EL (cell line): ENCODE measurements at places on chromosomes 16 and 17.

- DNase-seq: peak; percentile 85
These were observed 569 bp upstream of the RABEP2 start for GRCh38 chr16:28925386-28926228.

- peak; percentile 38 for DNase-seq
These were observed 585 bp downstream of the MLKL start for GRCh38 chr16:74700116-74700437.

GRCh38 chr17:34361478-34362061 is 1.5 kb downstream of the CCL1 start:
- peak; percentile 86 for DNase-seq

- DNase-seq: peak; percentile 29
These were observed 91.4 kb upstream of the CCL2 start for GRCh38 chr17:34163646-34164045.

DNA sequence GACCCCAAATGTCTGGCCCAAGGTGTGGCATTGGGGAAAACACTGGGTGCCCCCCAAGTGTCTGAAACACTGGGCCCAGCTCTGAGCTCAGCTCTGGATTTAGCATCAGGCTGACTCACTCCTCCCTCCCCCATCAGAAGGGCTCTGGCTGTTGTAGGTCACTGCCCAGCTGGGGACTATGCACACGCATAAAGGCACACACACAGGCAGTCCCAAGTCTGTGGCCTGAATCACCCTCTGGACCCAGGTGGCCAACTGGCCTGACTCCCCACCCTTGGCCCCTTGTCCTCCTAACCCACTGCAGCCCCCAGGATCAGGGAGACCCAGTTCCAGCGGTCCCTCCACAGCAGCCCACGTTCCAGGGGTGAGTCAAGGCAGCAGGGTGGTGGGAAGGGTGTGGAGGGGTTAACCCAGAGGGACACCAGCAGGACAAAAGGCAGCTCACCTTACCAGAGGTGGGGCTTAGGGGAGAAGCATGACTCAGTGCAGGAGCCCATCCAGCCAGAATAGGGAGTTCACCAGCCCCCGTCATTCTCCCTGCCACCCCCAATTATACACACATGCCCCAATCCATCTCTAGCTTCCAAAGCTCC is 47.0 kb downstream of the MYO18A start:
- DNase-seq: peak; percentile 83

- DNase-seq: peak; percentile 57
These were observed 11.7 kb upstream of the SLC47A2 start for GRCh38 chr17:19728084-19728495.

GRCh38 chr16:71479420-71479819 is 9.7 kb downstream of the ZNF19 start:
- peak; percentile 18 for DNase-seq

DNA sequence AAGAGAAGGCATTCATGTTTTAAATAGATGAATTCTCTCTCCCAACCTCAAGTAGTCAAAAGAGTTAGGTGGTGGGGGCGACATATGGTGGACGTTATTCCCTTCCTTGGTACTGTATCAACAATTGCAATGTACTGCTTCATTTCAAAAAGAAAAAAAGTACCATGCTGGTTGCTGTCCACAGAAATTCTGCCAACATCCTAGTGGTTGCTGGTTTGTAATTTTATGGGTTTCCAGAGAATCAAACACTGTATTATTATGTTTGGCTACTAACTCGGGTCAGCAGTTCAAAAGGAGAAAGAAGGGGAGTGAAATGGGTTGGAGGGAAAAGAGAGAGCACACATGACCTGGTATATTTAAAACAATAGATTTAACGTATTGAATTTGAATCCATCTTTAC is 61.1 kb upstream of the KCNJ16 start:
- DNase-seq: no peak

DNA sequence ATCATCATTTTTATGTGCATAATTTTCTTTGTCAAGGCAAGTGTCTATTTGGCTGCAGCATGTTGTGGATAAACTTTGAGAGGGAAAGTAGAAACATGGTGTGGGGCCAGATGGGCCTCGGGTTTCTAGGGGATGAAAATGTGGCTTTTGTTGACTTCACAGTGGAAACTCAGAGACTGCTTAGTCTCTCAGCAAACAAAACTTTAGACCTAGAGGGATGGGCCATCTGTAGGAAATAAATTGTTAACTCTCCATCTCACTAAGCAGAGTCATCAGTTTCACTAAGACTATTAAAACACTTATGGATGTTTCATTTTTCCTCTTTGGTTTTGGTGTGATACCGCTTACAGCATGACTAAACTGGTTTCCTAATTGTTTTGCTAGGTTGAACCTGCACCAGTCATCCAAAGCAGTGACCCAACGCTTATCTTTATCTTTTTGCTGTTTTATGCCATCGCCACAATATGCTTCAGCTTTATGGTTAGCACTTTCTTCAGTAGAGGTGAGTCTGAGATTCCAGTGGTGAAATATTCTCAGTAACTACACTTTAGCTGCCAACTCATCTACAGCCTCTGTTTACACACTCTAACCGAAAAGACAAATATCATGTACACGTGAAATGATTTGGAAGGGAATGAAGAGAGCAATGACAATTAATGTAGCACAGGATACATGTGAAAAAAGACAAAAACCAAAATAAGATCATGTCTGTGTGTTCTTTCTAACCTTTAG is 60.6 kb upstream of the CRYM start:
- no peak for DNase-seq

DNA sequence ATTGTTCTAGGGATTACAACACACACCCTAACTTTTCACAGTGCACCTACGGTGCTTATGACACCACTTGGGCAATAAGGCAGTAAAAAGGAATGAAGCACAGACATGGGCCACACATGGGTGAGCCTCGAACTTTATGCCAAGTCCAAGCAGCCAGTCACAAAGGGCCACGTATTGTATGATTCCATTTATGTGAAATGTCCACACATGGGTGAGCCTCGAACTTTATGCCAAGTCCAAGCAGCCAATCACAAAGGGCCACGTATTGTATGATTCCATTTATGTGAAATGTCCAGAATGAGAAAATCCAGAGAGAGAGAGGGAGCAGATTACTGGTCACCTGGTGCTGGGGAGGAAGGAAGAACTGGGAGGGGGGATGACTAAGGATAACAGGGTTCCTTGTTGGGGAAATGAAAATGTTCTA is 22.2 kb downstream of the RMI2 start:
- no peak for DNase-seq

DNA sequence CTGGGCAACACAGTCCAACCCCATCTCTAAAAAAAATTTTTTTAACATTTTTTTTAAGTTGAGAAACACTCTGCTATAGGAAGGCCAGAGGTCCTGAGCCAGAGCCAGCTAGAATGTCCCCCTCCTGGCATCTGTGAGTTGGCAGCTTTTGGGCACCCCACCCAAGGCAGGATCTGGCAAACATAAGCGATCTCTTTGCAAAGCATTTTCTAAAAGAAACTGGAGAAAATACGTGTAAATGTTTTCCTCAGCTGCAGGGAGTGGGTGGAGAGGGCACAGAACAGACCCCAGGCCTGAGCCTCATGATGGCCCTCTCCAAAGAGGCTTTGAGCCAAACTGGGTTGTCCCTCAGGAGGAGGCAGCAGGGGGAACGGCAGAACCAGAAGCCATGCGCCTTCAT is 11.7 kb downstream of the CAVIN1 start:
- DNase-seq: no peak

DNA sequence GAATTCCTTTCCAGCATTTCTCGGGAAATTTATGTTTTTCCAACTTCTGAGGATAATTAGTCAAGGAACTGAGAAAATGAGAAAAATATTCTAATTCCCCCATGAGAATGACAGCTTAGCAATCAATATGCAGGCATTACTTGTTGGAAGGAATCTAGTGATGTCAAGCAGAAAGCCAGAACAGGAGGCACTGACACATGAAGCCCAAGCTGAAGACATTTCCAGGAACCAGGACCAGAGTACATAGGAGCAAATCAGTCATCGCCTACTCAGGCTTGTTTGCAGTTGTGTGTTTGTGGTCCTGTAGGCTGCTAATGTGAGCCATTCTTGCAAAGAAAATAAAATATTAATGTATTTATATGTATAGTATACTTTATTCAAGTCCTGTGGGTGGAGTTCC is 89.7 kb downstream of the SALL1 start:
- DNase-seq: no peak

GRCh38 chr17:5854871-5855554 is 215.2 kb upstream of the WSCD1 start:
- DNase-seq: no peak

DNA sequence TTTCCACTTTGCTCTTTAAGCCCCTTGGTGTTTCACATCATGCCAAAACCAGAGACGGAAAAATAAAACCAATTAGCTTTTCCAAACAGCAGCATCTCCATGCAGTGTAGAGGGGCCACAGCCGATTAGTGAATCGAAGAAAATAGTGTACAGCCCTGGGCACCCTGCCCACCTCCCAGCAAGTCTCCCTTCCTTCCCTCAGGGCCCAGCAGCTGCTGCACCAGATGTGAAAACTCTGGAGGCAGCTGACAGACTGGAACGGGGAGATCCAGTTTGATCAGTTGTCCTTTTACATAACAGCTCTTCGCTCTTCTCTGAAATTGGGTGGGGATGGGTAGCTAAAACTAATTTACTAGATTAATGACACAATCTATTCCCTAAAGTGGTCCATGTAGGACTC is 19.3 kb downstream of the TMEM11 start:
- DNase-seq: peak; percentile 20

DNA sequence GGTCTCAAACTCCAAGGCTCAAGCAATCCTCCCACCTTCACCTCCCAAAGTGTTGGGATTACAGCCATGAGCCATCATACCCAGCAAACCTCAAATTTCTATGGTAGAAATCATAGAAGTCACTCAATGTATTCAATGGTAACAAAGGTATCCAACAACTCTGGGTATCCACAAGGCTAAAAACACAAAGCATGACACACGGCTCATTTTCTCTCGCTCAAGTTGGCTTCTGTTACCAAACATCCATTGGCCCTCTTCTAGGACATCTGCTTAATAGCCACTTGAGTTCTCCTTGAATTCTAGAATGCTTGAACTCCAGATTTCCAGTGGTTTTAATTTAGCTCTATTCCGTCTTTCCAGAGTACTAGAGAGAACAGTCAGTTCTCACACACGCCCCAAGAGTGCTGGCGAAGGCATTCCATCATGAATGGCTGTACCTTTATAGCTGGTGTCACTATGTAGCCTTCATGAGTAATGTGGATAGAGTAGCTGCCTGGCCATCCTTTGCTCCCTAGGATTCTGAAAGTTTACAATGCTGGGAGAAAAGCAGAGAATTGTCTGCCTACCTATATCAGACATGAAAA is 42.6 kb downstream of the SPAG9 start:
- DNase-seq: no peak

- no peak for DNase-seq
These were observed 49.8 kb upstream of the SCNN1B start for GRCh38 chr16:23252310-23252709.

DNA sequence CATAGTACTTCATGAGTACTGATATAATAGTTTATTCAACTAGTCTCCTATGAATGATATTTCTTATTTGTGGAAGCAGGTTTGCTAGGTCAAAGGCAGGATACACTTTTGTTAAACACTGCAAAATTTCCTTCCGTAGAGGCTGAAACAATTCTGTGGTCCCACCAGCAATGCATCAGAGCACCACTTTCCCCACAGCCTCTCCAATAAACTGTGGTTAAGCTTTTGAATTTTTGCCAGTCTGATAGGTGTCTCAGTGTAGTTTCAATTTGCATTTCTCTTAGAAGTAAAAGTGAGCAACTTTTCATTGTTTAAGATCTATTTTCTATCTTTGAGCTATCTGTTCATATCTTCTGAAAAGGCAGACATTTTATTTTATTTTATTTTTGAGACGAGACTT is 36.4 kb upstream of the CORO6 start:
- no peak for DNase-seq

DNA sequence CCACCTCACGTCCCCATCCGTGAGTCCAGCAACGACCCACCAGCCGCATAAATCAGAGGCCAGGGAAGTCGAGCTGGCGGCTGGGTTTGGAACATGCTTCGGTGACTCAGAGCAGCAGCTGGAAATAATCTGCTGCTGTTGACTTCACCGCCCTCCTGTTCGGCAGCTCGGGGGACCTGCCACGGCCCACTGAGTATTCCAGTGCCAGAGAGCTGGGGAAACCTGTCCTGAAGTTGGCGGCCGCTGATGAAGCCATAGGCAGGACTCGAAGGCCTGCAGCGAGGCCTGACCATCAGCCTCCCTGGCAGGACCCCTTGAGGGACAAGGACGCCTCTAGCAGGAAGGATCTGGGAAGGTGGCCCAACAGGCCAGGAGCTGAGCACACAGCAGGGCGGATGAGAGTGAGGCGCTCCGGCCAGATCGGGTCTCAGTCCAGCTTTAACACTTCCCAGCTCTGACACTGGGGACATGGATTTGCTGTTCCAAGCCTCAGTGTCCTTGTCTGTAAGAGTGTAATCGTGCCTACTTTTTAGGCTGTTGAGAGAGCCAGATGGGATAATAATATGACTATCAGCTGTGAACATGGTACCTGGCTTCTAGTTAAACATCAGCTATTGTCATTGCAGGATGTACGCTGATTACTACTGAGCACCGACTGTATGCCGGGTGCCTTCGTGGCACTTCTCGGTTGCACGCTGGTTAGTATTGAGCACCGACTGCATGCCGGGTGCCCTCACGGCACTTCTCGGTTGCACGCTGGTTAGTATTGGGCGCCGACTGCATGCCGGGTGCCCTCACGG is 50.4 kb upstream of the CIBAR2 start:
- DNase-seq: peak; percentile 79

DNA sequence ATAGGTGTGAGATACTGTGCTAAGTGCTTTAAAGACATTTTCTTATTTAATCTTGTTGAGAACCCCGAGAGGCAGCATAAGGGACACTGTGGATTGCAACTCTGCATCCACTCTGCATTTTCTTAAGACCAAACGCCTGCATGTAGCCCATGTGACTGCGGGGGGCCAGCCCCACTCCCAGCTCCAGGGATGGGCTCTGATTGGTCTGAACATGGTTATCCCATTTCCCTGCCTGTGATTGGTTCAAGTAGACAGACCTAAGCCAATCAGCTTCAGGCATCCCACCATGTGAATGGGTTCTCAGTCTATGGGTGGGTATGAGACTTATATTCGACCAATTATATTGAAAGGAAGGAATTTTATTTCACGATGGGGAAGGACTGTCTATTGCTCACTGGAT is 33.2 kb upstream of the USP7 start:
- DNase-seq: no peak

GRCh38 chr16:47477679-47478078 is 16.5 kb downstream of the PHKB start:
- DNase-seq: peak; percentile 48

DNA sequence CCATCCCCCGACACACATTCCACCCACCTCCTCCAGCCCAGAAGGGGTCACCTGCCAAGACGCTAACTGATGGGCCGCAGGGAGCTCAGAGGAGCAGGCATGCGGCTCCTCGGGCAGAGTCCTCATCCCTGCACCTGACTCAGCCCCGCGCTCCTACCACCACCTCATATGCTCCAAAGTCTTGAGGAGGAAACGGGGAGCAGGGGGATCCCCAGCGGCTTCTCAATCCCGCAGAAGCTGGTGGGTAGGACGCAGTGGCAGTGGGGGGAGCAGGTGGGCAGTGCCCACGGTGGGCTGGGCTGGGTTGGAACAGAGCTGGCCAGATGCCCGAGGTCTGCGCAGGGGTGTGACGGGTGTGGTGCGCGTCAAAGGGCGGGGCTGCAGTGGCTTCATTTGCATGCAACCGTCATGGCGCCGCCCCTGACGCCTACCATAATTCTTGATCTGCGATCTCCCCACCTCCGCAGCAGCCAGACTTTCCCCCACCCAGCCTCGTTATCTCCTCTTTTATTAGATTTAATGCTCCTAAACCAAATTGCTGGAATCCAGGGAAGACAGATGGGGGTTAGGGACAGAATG is 39.0 kb upstream of the EMP2 start:
- DNase-seq: no peak

- DNase-seq: no peak
These were observed 22.7 kb downstream of the MYO1D start for GRCh38 chr17:32854207-32854606.
